ENCODE measurements at places on chromosomes 2 and 18.
A peak's percentile ranks its signal among the peaks of the same experiment; 100 is the strongest.

DNA sequence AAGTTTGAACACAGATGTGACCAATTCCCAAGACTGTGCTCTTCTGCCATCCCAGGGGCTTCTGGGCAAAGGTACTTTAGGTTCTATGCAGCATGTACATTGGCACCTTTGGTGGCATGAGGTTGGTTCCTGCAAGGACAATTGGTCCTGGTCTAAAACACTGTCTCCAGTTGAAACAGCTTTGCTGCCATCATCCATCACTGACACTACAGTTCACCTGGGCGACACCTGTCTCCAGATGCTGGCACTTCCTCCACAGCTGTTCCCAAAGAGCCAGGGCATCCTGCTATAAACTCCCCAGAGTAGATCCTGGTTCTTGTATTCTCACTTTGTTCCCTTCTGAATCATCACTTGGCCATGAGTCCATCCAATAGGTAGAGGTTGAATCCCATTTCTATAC lies 60.6 kb downstream of the FHOD3 start:
- no peak for DNase-seq

DNA sequence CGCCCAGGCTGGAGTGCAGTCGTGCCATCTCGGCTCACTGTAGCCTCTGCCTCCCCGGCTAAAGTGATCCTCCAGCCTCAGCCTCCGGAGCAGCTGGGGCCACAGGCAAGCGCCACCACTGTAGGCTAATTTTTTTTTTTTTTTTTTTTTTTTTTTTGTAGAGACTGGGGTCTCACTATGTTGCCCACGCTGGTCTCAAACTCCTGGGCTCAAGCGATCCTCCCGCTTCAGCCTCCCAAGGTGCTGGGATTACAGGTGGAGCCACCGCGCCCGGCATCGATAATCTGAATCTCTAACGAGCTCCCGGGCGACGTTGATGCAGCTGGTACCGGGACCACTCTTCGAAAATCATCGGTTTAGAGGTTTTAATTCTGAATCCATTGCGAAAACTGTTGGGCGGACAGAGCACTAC lies 520 bp upstream of the CYP20A1 start:
- no peak for DNase-seq

- no peak for DNase-seq
Measured at GRCh38 chr2:237861875-237862527, 2.6 kb downstream of the RAMP1 start.

DNA sequence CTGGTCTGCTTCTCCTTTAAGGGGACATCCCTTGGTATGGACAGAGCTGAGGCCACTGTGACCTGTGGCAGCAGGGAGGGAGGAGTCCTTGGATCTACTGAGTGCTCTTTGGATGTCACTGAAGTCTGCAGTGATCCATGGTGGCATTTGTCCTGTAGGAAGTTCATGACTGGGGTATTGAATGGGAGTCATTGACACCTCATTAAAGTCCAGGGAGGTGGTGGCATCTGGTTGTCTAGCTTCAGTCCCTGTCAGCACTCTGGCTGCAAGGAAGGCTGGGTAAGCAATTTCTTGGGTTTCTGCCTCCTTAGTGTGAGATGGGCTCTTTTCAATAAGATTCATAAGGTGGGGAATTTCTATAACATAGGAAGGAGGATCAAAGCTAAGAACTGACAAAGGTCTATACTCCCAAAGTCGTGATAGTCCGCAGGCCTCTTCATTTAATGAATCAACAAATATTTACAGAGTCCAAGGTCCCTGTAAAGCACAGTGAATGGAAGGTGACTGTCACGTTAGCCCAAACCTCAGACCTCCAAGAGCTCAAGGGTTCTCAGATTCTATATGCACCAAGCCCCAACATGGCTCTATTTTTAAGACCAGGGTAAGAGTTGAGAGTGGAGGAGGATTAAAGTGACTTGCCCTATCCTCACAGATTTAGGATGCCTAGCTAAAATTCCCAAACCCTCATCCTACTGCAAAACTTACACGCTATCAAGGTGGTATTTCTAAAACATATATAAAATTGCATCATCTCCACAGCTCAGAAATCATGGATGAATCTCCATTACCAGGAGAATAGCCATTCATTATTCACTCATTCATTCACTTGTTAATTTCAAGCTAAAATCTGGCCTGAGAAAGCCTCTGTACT lies 40.2 kb downstream of the THNSL2 start:
- DNase-seq, result no peak

DNA sequence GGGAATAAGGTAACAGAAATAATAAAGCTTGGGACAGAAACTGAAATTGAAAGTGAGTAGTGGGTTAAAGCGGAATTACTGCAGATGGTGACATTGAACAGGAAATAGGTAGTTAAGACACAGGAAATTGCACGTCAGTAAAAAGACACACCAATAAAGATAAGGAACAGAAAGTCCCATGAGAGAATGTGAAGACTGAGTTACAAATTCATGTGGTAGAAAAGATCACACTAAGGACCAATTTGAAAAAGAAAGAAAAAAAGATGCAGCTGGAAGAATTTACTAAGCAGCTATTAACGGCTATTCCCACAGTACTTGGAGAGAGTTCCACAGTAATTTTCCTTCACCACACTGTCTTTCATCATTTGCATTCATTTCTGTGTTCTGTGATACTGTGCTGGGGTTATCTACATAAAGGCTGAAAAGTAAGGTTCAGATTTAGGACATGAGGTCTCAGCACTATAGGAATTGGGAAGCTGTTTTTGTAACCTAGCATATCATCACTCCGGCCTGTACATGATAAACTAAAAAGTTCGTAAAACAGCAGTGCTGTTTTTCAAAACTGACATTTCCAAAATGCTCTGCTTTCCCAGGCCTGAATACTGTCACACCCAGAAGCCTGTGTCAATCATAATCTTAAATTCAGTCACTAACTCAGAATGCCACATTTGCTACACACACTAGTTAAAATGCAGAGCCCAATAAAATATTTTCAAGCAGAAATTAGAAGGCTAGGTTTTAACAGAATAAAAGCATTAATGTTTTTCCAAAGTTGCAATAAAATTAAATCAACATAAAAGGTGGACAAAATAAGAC lies 42.9 kb downstream of the SRBD1 start:
- DNase-seq, result no peak

- DNase-seq, result no peak
Measured at GRCh38 chr2:238921259-238921658, 73.4 kb downstream of the TWIST2 start.

DNA sequence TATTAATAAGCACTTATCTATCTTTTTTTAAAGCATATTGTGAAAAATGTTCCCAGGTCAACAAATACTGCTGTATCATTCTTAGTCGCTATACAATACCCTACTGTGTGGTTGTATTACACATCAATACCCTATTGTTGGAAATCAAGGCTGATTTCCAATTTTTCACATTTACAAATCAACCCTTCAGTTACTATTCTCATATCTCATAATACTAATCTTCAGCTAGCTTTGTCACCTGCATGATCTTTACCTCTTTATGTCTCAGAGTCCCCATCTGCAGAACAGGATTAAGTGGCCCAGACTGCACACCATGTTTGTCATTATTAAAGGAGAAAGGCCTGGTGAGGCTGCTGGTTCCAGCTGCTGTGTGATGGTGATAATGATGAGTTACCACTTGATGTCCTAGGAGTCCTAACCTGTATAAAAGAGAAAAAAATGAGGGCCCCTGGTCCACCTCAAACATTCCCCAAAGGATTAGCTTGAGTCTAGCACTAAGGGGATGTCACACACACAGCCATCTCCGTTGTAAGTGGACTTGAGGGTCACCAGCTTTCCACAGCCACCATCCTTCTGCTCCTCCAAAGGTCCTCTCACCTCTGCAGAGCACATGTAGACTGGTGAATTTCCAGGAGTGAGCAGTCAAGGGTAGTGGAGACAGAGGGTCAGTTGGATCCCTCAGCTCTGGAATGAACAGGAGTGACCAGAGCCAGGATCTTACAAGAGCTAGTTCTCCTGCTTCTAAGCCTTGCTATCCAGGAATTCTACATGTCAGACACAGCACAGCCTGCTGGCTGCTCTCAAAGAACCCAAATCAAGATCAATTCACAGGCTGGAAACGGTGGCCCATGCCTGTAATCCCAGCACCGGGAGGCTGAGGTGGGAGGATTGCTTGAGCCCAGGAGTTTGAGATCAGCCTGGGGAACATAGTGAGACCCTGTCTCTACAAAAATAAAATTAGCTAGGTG lies 36.0 kb upstream of the BIN1 start:
- no peak for DNase-seq

- DNase-seq, result no peak
Measured at GRCh38 chr18:72409903-72410302, 134.2 kb downstream of the CBLN2 start.

GRCh38 chr2:232809349-232810124 lies 33.2 kb upstream of the KCNJ13 start:
- no peak for DNase-seq

- DNase-seq, result no peak
Measured at GRCh38 chr18:76757335-76757734, 65.0 kb upstream of the ZNF236 start.

- DNase-seq, result peak; percentile 32
Measured at GRCh38 chr2:172465417-172466334, 38.3 kb downstream of the ITGA6 start.

DNA sequence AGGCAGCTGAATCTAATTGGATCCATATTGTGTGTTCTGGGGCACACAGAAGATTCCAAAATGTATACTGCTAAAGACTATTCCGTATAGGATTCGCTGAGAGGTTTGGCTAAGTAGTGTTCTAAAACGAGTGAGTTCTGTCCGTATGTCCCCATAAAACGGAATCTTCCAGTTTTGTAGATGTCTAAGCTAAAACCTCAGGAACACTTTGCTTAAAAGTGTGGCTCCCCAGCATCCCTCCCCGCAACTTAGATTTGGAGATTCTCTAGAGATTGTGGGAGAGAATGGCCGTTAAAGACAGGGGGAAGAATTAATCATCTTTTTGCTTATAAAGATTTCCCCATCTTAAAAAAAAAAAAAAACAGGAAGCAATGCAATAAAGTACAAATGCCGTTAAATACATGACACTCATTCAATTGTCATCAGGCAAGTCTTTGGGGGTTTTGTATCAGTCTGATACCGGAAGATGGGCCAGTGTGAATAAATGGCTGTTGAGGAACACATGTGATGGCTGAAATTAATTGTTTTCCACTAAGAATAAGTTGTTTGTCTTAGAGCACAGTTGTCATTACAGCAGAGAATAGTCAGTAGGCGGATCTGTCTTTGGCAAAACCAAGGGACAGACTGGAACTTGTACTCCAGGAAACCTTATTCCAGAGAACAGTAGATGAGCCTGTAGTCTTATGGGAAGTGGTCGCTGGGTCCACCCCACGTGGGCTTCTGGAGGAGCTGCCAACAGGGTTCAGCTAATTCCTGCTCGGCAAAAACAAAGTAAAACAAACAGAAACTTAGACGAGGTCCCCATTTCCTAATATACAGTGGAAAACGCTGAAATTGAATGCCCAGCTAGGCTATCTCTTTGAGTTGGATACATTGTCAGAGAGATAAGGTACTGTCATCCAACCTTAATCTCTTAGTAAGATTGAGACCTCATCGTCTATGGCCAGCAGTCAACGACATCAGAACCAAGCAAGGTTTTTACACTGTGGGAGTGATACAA lies 1.7 kb downstream of the EMILIN2 start:
- DNase-seq, result no peak
